ENCODE measurements at places on chromosomes 2 and 18.
A peak's percentile ranks its signal among the peaks of the same experiment; 100 is the strongest.

GRCh38 chr18:26648509-26649192, 100.3 kb upstream of the KCTD1 start:
- no peak for DNase-seq

- no peak for DNase-seq
Measured at GRCh38 chr2:143736904-143737303, 607.7 kb downstream of the ARHGAP15 start.

DNA sequence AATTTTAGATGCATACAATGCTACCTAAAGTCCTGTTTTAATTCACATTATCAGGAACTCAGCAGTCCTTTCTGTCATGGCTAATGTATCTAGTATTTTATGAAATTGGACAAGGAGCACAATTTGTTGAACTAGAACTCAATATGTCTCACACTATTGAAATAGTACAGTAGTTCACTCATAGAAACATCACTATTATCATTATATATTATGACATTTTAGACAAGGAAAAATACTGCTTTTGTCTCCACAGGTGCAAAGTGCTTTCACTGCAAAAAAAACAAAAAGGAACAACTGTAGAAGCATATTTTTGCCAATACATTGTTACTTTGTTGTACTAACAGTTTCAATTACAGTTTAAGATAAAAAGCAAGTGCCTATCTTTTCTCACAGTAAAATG, 419.2 kb upstream of the CDH19 start:
- DNase-seq = no peak

DNA sequence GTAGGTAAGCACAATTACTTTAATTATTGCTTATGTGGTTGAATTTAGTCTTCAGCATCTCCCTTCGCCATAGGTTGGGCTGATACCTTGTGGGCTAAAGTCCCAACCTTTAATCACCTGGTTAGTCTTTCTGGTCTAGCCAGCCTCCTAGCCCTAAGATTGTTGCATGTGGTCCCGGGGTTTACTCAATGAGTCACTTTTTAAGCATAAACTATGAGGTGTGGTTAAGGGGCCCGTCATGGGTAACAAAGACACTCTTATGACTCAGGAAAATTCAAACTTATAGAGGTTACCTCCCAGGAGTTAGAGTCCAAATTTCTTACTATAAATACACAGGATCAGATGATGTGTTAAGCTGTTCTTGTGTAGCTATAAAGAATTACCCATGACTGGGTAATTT, 841.6 kb downstream of the TRIB2 start:
- no peak for DNase-seq

- no peak for DNase-seq
Measured at GRCh38 chr2:142495141-142495540, 364.3 kb upstream of the LRP1B start.

DNA sequence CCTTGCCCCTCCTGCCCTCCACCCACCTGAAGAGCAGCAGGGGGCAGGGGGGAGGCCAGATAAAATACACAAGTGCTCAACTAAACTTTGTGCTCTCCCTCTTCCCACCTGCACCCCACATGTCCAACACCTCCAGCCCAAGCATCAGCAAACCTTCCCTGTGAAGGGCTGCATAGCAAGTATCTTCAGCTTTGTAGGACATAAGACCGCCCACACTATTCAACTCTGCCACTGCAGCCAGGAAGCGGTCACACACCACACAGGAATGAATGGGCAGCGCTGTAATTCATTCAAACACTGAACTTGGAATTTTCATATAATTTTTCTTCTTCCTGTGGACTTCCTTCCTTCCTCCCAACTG, 27.5 kb downstream of the TFCP2L1 start:
- DNase-seq = no peak

DNA sequence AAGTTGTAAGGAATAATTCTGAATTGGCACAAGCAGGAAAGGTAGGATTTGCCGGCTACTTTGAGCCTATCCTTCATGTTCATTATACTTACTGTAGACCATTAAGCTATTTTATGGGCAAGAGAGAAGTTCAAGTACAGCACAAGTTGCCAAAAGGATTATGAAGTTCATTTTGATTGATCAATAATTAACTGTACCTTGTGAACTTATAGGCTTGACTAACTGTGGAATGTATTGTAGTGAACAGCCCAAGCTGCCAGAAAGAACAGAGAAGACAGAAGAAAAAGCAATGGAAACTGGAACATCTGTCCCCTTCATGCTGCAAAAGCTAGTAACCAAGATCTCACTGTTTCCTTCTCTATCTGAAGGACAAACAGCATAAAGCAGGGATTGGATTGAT, 810.1 kb upstream of the ZEB2 start:
- DNase-seq = no peak

DNA sequence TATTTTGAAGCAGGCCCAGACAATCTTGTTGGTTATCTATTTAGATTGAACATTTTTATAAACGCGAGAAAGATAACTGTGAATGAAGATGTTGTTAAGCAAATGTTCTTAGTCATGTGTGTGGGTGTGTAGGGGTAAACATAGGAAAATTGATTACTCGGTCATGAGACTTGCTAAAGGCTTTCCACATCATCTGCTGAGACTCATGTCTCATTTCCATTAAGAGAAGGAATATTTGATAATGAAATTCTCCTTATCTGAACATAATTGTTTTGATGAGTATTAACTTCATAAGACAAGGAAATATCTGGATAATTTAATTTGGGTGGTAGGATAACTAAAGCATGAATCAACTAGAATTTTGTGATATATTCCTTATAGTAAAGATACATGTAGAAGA, 19.7 kb downstream of the CCDC102B start:
- no peak for DNase-seq

GRCh38 chr2:175808078-175808477, 194.0 kb downstream of the LNPK start:
- no peak for DNase-seq

- no peak for DNase-seq
Measured at GRCh38 chr18:10923551-10924070, 225.8 kb downstream of the PIEZO2 start.

- no peak for DNase-seq
Measured at GRCh38 chr2:38598991-38599295, 3.8 kb downstream of the HNRNPLL start.

- peak; percentile 85 for DNase-seq
Measured at GRCh38 chr2:24919506-24920097, 435 bp downstream of the ADCY3 start.

- DNase-seq = no peak
Measured at GRCh38 chr2:3282056-3282998, 95.3 kb downstream of the EIPR1 start.

DNA sequence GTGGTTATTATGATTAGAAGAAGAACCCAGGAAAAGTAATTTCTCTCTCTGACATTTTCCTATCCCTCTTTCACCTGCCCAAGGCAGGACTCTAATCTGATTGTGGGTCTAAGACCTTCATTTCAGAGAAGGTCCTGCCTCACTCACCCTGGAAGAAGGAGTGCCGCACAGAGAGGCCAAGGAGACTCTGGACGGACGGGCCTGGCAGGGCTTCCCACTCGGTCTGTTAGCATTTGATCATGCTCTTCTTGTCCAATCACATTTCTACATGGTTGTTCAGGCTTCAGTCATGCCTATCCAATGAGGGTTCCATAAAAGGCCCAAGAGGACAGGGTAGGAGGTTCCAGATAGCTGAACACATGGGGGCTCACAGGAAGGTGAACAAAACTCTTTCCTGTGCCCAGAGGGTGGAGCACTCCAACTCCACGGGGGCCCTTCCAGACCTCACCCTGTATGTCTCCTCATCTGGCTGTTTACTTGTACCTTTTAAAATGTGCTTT, 27.0 kb downstream of the ZNF892 start:
- no peak for DNase-seq

DNA sequence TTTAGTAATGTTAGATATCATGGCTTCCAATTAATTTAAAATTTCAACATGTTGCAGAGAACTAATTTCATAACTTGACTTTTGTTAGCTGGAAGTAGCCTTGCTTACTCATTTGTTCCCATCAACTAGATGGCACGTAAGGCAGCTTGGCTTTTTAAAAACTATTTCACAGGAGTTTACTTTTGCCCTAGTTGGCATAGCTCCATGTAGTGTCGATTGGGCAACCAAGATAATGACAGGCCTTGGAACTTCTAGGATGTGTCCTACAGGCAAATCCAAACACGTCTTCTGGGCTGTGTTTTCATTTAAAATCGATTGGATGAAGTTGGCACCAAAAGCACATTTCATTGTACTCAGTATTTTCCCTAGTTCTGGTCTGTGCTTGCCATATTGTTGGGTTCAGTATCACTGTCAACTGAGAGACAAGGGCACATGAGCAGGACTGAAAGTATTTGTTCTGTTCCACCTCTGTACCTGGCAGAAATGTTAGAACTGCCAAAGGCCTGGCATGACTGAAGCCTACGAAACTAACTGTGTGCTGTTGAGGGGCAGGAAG, 29.4 kb downstream of the HADHB start:
- DNase-seq = no peak

DNA sequence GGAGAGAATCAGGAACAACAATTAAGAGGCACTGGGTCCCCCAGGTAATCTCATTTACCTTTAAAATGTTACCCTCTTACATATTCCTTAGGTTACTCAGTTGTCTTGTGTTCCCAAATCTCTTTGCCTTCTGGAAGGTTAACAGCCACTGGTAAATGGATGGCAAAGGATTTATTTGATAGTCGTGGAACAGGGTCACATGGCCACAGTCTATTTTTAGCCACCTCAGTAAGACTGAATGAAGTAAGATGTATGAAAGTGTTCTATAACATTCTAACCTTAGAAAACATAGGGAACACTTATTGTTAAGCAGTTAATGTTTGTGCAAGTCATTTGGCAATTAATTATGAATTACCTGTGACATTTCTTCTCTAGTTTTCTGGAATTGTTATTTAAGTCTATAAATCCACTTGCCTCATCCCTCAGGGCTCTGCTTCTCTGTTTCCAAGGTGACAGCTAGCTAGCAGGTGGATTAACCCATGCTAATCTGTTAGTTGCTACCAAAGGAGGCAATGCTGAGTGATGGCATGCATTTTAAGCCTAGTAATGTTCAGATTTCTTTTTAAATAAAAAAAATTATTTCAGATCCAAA, 211.0 kb downstream of the PIK3C3 start:
- DNase-seq = peak; percentile 49

DNA sequence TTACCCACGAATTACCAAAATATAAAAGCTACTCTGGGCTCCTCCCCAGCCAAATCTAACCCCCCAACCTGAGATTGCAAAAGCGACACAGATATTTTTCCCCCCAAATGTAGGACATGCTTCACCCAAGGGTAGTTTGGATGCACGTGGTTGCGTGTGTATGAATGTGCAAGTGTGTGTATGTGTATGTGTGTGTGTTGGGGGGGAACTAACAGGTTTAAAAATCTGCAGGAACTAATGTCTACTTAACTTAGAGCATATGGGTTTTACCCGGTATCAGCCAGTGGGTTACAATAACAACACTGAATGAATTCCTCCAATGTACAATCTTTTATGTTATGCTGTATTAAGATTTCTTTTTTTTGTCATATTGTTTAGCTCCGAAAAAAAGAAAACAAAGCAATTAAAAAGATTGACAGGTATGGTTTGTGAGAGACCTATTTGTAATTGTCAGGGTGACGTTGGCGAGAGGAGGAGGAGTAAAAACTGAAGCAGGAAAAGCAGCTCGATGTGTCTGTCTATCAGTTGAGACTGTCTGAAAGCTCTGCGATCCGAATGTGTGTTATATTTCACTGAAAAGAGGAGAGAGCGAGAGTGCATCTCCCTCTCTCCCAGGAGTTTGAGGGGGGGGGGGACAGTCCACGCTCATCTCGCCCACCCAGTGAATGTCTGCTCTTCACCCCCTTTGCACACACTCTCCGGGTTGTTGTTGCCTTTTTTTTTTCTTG, at the start of gene TSHZ1:
TSS of gene TSHZ1 (plus strand) at position 524 of the 728 bp plus-strand sequence. CDS start 1,080 bp downstream, outside the sequence.
- peak; percentile 63 for DNase-seq

DNA sequence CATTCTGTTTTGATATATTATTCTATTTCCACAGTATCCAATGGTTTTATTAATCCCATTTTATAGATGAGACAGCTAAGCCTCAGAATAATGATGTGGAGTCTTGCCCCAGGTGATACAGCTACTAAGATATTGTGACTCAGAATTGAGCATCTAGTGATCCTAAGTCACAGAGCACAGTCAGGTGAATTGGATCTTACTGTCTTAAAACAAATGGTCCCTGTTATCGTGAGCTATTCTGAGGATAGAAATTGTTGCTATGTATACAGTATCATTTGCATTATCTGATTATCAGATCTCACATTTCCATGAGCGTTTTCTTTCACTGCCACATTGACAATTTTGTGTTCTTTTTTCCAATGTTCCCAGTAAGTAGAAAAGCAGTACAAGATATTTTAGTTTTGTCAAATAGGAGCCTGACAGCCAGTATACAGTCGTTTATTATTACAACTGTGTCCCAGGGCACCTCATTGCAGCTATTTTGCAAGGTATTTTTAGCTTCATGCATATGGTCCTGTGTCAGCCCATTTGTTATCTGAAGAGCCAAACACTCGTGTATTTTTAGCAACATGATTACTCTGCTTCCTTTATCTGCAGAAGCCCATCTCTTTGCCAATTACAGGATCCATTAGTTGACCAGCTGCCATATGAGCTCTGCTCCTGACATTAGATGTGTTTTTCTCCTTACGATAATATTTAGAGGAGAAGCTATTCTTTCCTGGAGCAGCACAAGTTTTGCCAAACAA, 25.1 kb upstream of the SGPP2 start:
- peak; percentile 47 for DNase-seq

GRCh38 chr2:189274361-189274760, 94.8 kb upstream of the COL5A2 start:
- no peak for DNase-seq

- no peak for DNase-seq
Measured at GRCh38 chr2:216858312-216858711, 1.6 kb downstream of the TNP1 start.

GRCh38 chr2:164840458-164840929, 1.1 kb downstream of the COBLL1 start:
- DNase-seq = peak; percentile 36

DNA sequence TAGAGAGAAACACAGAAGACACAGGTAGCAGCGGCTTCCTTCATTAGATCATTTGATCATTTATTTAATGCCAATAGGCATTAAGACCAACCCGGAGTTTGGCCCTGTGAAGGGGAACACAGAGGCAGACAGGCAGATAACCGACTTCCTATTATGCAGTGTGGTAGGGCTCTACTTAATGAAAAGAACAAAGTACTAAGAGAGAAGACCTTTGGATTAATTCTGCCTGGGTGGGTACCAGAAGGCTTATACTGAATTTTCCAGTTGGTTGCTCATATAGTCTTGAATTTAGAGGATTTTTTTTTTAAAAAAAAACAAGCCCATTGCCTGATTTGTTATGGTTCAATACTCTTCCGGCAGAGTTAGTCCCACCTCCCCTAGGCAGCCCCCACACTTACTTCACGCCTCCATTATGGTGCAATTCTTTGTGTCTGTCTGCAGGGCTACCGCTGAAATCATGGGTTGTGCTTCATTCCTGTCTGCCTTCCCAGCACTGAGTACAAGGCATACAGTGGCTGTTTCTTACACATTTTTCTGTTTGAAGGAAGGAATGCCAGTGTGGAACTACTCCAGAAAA, 244.3 kb upstream of the APCDD1 start:
- DNase-seq = no peak

- DNase-seq = no peak
Measured at GRCh38 chr18:73577365-73577764, 570.3 kb downstream of the FBXO15 start.

Measured in D341Med (cell line).